ENCODE measurements at places on chromosomes 13 and 19.
A peak's percentile ranks its signal among the peaks of the same experiment; 100 is the strongest.

- no peak for DNase-seq
Measured at GRCh38 chr19:50432221-50433028, at the start of gene MYBPC2. MYBPC2 (plus strand) TSS chr19:50432892; CDS start chr19:50432954, 62 bp downstream.

DNA sequence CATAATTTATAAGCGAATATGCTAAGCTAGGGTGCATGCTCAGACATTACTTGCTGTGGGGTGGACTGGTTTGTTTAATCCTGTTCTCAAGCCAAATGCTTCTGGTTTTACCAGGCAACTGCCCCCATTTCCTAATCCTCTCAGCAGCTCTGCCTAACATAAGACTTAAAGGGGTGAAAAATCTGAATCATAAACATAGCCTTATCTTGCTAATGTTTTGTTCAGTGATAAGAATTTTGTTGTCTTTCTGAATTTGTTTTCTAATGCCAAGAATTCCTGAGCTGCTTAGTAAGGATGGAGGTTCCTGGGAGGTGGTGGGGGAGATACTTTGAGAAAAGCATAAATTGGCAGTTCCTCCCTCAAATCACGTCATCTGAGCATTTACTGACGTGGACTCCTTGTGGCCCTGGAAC is 42.7 kb downstream of the ING1 start:
- no peak for DNase-seq

DNA sequence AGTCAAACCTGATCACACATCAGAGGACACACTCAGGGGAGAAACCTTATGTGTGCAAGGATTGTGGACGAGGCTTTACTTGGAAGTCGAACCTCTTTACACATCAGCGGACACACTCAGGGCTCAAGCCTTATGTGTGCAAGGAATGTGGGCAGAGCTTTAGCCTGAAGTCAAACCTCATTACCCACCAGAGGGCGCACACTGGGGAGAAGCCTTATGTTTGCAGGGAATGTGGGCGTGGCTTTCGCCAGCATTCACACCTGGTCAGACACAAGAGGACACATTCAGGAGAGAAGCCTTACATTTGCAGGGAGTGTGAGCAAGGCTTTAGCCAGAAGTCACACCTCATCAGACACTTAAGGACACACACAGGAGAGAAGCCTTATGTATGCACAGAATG is 8.2 kb upstream of the ZNF527 start:
- no peak for DNase-seq

- no peak for DNase-seq
Measured at GRCh38 chr13:50125304-50125553, 110.0 kb downstream of the KCNRG start.

- no peak for DNase-seq
Measured at GRCh38 chr19:56144376-56144775, 3.3 kb downstream of the ZNF444 start.

GRCh38 chr13:23630349-23631093 is 60.3 kb downstream of the TNFRSF19 start:
- DNase-seq: no peak

GRCh38 chr19:45250832-45251451 is at the start of gene MARK4:
MARK4 (plus strand) TSS chr19:45251271; CDS start chr19:45251589, 318 bp downstream.
- DNase-seq: peak; percentile 46

DNA sequence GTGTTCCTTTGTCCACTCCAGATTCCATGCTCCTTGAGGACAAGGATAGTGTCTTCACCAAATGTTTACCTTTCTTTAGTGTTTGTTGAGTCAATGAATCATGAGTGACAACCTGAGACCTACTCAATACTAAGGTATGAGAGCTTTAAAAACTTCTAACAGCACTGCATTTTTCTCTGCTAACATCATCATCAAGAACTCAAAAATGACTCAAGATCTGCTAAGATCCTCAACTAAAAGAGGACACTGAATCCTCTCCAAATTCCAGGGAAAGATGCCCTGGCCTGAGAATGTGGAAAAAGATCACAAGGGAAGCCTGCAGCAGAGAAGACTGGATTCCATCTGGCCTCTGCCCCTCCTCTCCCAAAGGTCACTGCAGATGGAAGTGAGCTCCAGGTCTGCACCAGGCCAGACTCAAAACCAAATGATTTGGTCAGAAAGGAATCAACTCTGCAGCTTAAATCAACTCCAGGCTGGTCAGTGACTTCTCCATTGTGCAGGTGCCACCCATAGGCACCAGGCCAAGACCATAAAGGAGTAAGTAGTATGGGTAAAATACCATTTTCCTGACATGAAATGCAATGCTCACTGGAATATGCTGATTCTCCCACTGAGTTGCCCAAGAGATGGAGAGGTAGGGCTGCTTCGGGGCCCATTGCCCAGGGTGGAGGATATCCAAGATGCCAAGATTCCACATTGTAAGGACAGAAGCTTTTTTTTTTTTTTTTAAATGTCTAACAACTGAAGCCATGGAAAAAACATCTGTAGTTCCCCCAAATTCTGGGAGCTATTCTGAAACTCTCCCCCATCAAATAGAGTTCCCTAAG is 89.5 kb upstream of the DOCK9 start:
- DNase-seq: no peak

DNA sequence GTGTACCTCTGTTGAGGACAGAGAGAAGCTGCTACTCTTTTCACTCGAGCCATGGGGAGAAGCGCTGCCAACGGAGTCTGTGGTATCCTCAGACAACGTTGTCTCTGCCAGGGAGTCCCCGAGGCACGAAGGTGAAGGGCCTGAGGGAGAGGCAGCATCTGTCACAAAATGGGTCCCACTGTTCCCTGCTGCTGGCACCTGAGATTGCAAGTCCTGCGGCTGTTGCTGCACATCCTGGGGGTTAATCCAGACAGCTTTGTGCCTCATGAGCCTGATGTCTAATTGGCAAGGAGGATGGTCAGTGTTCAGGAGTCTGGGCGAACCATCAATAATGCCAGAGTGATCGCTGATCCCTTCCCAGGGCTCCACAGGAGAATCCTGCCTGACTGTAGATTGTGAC is 15.0 kb downstream of the RUBCNL start:
- no peak for DNase-seq

GRCh38 chr19:788983-789700 is 8.1 kb upstream of the PTBP1 start:
- no peak for DNase-seq

DNA sequence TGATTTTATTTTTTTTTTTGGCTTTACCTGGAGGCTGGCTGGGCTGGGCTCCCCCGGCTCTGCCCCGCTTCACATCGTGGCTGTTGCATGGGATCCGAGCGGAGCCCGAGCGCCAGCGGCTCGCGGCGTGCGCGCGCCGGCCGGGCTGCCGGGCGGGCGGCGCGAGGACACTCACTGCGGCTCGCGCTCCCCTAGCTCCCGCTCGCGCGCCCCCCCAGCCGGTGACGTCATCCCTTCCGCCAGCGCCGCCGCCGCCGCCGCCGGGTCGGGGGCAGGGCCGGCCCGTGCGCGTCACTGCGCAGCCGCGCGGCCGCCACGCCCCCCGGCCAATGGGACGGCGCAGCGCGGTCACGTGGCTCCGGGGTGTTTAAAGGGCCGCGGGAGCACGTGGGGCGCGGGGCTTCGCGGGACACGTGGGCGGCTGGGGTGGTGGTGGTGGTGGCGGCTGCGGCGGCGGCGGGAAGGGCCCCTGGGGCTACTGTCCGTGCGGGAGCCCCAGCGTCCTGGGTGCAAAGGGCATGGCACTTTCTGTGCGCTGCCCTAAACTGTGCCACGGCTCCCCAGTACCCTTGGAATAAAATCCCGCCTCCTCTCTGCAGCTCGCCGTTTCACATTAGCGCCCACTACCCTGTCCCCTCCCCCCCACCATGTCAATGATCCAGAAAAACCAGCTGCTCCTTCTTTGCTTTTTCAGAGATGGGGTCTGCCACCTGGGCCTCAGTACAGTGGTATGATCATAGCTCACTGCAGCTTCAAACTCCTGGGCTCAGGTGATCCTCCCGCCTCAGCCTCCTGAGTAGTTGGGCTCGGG is at the start of gene PTPRS:
TSS of gene PTPRS (minus strand) at position 176 of the 811 bp plus-strand sequence. CDS start 54,672 bp downstream, outside the sequence.
- peak; percentile 55 for DNase-seq

GRCh38 chr13:108919036-108919907 is 289.9 kb downstream of the MYO16 start:
- no peak for DNase-seq

DNA sequence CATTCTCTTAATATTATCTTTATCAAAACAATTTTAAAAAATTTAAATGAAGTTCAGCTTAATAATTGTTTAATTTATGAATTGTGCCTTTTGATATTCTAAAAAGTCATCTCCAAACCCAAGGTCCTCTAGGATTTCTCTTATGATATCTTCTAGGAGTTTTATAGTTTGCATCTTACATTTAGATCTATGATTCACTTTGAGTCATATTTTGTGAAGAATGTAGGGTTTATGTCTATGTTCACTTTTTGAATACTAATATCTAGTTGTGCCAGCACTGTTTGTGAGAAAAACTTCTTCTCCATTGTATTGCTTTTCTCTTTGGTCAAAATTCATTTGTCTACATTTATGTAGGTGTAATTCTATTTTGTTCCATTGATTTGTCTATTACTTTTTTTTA is 1068.4 kb upstream of the SPRY2 start:
- DNase-seq: no peak

GRCh38 chr13:21309542-21310172 is 133.2 kb downstream of the MRPL57 start:
- DNase-seq: no peak

GRCh38 chr13:99013951-99014350 is 36.1 kb upstream of the DOCK9 start:
- no peak for DNase-seq

Measured in activated CD8-positive, alpha-beta memory T cell treated with anti-CD3 and anti-CD28 coated beads for 1 hour (primary cell).